ENCODE measurements at places on chromosomes 12 and 14.
A peak's percentile ranks its signal among the peaks of the same experiment; 100 is the strongest.

DNA sequence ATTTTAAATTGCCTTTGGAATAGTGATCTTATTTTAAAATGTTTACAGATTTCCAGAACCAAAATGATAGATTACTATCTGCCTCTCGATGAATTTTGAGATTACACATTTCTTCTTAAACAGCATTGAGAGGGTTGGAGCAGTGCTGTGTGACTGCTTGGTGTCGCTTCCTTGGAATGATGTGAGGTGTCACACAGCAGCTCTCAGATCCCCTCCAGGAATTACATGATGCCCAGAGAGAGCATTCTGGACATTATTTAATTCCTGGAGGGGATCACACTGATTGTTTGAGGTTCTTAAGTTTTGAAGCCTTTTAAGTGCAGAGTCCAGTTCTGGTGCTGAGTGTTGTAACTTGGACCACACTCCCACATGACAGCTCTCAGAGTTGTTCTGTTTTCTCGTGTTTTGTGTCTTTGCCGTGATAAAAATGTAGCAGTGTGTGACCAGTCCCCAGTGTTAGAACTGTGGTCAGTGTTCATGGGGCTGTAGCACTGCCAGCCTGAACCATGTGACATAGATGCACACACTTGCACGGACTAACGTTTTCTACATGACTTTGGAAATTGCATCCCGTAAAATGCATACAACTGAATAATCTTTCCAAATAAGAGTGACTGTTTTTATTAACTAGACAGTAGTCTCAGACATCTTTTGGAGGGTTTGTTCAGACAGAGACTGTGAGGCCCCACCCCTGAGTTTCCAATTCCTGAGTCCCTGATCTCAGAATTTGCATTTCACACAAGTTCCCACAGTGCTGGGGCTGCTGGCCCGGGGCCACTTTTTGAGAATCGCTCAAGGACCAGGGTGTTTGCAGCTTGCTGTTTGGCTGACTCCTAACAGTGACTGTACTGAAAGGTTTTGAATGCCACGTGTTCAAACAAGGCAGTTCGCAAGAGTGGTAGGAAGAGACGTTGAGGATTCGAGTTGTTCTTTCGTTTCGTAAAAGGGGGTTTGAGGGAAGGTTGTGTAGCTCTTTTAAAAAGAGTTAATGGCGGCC lies 26.0 kb downstream of the XRCC3 start:
- no peak for DNase-seq

DNA sequence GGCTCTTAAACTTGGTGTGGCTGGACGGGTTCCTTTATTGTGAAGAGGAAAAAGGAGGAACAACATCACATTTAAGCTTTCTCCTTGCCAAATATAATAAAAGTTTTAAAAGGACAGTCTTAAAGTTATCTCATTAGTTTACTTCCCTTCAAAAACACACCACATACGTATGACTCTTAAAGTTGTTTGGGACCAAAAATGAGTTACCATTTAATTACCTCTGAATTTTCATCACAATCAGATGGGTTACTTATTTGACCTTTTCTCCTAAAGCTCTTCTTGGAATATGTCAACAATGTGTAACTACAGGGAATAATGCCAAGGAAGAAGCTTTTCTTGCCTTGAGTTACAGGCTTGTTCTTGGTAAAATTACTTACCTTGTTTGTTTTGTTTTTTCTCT lies 16.4 kb downstream of the RAB21 start:
- no peak for DNase-seq

DNA sequence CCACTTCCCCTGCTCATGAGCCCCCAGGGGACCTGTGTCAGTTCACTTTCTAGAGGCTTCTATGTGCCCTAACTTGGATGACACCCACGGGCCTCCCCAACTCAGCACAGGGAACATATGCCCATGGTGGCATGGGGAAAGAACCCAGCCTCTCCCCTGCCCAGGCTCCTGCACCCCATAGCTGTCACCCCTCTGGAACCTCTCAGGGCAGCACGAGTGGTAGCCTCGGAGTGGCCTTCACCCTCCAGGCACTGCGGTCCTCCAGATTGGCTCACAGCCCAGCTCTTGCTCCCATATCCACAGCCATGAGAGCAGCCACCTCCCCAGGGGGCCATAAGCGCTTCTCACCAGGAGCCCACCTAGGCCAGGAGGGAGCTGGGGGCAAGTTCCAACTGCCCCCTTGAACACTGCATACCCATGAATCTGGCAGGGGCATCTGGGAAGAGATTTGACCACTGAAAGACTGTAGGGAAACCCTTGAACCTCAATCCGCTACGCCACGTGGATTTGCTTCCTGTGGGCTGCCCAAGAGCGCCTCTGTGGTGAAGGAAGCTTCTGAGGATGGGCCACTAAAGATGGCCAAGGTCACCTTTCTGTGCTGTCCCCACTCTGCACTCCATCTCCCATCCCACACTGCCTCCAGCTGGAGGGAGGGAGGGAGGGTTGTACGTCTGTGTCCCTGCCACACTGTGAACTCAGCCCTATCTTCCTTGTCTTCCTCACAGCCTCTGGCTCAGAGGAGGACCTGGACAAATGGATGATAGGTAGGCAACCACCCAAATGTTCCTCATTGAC lies 11.9 kb downstream of the PLD4 start:
- DNase-seq, result no peak

DNA sequence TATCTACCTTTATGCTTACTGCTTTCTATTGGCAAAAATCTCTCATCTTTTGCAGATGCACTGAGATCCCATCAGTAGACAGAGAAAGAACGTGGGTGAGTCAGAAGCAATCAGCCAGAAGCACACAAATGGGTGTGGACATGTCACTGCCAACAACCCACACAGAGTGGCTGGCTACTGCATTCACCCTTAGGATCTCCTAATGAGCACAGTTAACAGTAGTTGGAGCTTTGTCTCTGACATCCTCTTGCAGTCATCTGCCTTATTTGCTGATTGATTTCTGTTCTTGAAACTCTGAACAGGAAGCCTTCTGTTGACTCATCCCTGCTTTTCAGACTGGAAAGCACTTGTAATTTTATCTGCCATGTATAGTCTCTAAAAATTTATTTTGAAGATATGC lies 117.2 kb downstream of the RGS6 start:
- no peak for DNase-seq

GRCh38 chr12:48985901-48986300 lies 7.8 kb downstream of the WNT1 start:
- no peak for DNase-seq

DNA sequence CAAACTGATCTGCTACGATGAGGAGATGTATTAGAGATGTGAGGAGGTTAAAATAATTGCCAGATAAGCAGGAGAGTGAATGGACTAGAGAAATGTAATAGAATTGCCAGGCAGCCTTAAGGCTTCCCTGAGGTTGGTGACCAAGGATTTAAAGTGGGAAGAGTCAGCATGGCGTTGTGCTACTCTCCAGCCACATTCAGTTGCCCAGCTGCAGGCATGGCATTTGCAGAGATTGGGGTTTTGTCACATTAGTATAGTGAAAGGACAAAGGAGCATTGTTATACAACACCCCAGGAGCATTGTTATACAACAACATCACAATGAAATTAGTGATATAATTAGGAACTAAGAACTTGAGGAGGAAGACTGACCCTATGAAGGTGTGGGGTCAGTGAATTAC lies 31.7 kb downstream of the MARK3 start:
- DNase-seq, result no peak

DNA sequence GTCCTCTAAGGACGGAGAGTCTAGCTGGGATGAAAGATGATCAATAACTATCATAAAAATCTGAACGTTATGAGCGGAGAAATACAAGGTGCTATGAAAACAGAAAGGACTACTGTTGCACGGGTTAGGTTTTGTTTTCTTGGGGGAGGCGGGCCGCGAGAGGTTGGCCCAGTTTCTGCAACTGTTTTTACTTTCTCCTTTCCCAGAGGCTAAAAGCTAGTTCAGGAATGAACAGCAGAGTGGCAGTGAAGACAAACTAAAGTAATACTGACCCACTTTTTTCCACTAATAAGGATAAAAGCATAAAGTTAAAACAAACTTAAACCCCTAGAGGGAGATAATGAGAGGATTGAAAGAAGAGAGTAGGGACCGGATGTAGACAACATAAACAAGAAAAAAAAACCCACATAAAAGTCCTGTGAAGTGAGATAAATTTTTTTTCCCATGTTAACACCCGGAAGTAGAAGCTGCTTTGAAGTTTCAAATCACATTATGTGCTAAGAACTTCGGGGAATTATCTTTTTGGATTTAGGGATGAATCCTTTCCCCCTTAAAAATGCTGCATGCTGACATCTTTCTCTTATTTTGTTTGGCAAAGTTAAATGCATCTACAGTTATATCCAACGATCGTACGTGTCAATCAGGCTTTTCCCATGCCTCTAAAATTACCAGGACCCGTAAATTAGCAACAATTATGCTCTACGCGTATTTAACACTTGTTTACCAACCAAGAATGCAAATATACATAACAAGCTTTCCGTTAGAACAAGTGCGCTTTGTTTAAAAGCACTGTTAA lies 1.0 kb upstream of the CDK17 start:
- peak; percentile 29 for DNase-seq

DNA sequence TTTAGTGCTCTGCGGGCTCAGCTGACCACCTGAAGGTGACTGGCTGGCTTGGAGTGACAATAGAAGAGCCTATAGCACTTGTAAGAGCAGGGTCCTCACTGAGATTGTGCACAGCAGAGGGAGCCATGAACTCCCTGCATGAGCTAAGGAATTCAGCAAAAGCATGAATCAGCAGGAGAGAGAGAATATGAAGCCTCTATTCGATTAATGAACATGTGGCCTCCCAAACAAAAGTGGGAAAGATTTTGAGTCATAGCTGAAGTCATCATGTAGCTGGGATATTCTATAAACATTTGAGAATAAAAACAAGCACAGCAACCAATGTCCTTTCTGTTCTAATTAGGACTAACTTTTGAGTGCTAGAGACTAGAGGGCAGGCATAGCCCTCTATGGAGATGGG lies 626.6 kb downstream of the DIO2 start:
- DNase-seq, result no peak

GRCh38 chr12:98752726-98753125 lies 107.6 kb downstream of the APAF1 start:
- no peak for DNase-seq

- no peak for DNase-seq
These were observed 84.6 kb upstream of the DYNC1H1 start for GRCh38 chr14:101879529-101880336.

DNA sequence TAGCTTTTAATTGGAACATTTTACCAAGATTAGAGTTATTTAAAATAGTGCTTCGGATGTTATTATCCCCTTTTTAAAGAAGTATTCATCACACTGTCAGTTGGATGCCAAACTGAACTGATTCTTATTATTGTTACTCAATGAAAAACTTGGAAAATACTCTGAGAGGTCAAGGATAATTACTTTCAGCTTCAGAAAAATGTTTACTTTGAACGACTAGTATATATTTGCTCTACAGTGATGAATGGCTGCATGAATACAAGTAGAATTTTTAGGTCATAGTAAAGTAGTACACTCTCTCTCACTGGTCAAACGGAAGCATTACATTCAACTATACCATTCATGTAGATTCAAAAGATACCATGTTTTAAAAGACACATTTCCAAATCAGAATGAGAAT lies 269.2 kb downstream of the CCDC91 start:
- DNase-seq, result no peak

- no peak for DNase-seq
These were observed 25.5 kb downstream of the NKX2-8 start for GRCh38 chr14:36556811-36557433.

DNA sequence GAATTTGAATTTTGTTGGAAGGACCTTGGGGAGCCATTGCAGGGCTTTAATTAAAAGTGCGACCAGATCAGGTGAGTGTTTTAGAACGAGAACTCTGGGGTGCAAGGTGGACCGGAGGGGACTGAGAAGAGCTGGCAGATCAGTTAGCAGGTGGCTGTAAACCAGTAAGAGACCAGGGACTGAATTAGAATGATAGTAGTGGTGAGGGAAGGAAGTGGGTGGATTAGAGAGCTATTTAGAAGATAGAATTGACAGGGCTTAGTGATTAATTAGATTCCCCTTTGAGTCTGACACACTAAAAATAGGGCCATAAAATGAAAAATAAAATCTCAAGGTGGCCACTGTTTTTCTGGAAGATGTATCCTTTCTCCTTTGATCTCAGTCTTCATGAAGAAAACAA lies 44.8 kb downstream of the PLXNC1 start:
- DNase-seq, result no peak

DNA sequence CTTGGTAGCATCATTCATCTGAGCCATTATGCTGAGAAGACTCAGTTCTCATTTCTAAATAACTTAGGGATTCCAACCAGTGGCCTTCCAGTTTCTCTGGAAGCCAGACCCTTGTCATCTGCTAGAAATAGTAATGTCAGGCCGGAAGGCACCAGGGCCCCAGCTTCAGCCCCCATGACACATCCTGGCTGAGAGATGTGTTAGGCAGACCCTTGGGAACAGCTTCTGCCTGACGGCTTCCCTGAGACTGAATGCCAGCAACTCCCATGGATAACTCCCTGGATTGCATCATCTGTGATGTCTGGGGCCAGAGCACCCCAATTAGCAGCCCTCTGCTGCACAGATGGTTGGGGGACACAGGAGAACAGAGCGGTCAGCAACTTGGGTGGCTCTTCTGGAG lies 583.5 kb upstream of the TBX3 start:
- no peak for DNase-seq

- no peak for DNase-seq
These were observed 1387.1 kb upstream of the TMEM132C start for GRCh38 chr12:126879842-126880241.
